A549 treated with CORT108297 at 1 μM for 4 hours (cell line): ENCODE measurements at places on chromosomes 16 and 17. TPM values are rescaled to one million over a fixed set of nuclear protein-coding genes. Genes with fewer than 3 reads are reported as not detected.

The PDILT gene
- not detected in 5 replicates for total RNA-seq

The TMEM238L gene
- total RNA-seq: not detected in 5 replicates

The ABCC3 gene
- total RNA-seq: 118 to 153 TPM (median 145 TPM) in 5 replicates

The KRT31 gene
- total RNA-seq: not detected in 5 replicates

The ZNF689 gene
- 7.6 to 9.2 TPM (median 8.1 TPM) in 5 replicates for total RNA-seq

The FBXL16 gene
- total RNA-seq: 2.7 to 5.7 TPM (median 5.3 TPM) in 5 replicates

The SNX20 gene
- not detected in 5 replicates for total RNA-seq

The LGALS9B gene
- total RNA-seq: not detected in 5 replicates

The KRTAP4-3 gene
- total RNA-seq: not detected in 5 replicates

The ATAD5 gene
- 3.8 to 4.8 TPM (median 4.4 TPM) in 5 replicates for total RNA-seq

The RNF222 gene
- not detected in 5 replicates for total RNA-seq

The OTOA gene
- 0.03 to 0.16 TPM (median 0.05 TPM) in 4 of 5 replicates, not detected in the other for total RNA-seq

The PDXDC1 gene
- 58.8 to 71.8 TPM (median 65.9 TPM) in 5 replicates for total RNA-seq

The PNMT gene
- 0.13 to 0.21 TPM (median 0.20 TPM) in 3 of 5 replicates, not detected in the others for total RNA-seq

The C17orf78 gene
- not detected in 5 replicates for total RNA-seq

The ANKRD40CL gene
- not detected in 5 replicates for total RNA-seq

The TAC4 gene
- total RNA-seq: not detected in 5 replicates

The TPSB2 gene
- 0.09 to 0.15 TPM (median 0.12 TPM) in 3 of 5 replicates, not detected in the others for total RNA-seq

The IL17C gene
- total RNA-seq: not detected in 5 replicates
